GOT3 (cell line): ENCODE measurements at places on chromosomes 3 and 15.

- no peak for DNase-seq
Observed at GRCh38 chr3:17033516-17034168, 148.9 kb downstream of the PLCL2 start.

- DNase-seq, result no peak
Observed at GRCh38 chr3:13700362-13700761, 151.4 kb downstream of the FBLN2 start.

DNA sequence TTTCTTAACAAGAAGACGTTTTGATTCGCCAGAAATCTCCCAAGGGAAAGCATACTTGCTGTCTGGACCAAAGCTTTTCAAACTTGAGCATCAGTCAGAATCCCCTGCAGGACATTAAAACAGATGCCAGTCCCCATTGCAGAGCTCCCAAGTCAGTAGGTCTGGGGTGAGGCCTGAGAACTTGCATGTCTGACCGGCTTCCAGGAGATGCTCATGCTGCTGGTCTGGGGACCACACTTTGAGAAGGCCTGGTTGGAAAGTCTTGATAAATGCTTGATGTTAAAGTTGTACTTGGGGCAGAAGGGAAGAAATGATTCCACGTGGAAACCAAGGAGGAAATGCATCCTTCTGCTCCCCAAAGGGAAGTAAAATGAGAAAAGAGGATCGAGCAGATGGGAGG lies 24.3 kb upstream of the CAV3 start:
- DNase-seq, result no peak

- no peak for DNase-seq
Observed at GRCh38 chr3:26058901-26059321, 269.0 kb downstream of the OXSM start.

GRCh38 chr3:71753701-71754609 lies at the start of gene GPR27:
Gene GPR27 (plus strand): TSS chr3:71753855. CDS start chr3:71754050, 195 bp downstream.
- no peak for DNase-seq

- DNase-seq, result no peak
Observed at GRCh38 chr15:37891766-37892368, 42.6 kb upstream of the TMCO5A start.

GRCh38 chr3:13626396-13626795 lies 77.5 kb downstream of the FBLN2 start:
- no peak for DNase-seq

DNA sequence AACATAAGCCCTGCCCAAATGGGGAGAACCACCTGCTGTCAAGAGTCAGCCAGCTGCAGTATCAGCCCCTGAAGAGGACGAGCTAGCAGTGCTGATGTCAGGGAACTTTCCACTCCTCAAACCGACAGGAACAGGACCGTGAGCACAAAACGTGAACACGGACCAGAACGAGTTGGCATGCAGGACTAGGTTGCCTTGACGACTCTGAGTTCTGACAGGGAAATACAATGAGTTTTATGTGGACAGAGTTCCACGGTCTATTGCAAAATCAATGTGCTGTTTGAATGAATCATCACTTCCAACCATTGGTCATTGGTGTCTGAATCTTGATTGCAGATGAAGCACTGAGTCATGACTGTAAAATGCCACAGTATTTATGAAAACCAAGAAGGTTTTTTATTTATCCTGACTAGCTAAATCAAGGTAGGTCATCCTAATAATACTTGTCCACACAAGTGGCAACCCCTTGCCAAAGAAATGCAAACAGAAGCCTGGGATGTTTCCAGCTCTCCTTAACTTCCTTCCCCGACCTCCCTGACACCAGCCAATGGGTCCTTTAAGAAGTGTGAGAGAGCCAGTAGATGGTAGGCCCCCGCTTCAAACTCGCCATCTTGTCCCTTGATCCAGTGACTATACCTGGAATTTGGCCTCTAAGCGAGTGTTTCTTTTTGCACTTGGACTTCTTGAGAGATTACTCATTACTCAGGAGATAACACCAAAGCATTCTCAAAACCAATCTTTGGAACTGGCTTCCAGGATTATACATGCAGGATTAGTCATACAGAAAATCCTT lies 119.6 kb downstream of the ASB7 start:
- DNase-seq, result peak; percentile 58

DNA sequence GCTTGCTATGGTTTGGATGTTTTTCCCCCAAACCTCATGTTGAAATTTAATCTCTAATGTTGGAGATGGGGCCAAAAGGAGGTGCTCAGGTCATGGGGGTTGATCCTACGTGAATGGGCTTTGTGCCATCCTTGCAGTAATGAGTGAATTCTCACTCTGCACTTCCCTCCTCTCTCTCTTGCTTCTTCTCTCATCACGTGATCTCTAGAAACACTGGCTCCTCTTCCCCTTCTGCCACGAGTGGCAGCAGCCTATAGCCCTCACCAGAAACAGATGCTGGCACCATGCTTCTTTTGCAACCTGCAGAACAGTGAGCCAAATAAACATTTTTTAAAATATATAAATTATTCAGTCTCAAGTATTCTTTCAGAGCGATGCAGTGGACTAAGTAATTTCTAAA lies 13.3 kb upstream of the PLSCR1 start:
- no peak for DNase-seq

- DNase-seq, result no peak
Observed at GRCh38 chr3:25962255-25962654, 172.4 kb downstream of the OXSM start.

GRCh38 chr3:129663045-129663446 lies 56.6 kb upstream of the PLXND1 start:
- DNase-seq, result no peak

DNA sequence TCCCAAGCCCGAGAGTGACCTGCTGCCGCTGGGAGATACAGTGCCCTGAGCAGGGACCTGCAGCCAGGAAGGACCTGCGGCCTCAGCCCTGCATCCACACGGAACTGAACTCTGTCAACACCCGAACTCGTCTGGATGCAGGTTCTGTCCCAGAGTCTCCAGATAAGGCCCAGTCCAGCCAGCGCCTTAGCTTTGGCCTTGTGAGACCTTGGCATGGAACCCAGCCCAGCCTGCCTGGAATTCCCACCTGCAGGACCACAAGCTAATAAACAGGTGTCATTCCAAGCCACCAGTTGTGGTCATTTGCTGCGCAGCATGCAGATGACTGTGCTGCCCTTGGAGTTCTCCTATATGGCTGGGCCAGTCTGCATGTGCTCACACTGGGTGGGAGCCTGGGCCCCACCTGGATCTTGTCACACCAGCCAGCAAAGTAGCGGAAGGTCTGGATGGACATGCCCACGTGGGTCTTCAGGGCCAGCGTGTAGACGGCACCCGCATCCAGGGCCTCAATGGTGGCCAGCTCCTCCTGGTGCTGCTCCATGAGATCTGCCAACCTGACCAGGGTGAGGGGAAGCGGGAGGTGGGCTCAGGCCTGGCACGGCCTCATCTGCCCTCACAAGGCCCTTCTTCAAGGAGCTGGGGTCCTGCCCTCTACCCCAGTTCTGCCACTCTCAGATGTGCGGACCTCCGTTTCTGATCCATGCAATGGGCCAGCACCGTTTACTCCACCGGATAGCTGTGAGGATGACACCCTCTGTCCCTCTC lies 47.2 kb upstream of the SLC41A3 start:
- DNase-seq, result no peak

DNA sequence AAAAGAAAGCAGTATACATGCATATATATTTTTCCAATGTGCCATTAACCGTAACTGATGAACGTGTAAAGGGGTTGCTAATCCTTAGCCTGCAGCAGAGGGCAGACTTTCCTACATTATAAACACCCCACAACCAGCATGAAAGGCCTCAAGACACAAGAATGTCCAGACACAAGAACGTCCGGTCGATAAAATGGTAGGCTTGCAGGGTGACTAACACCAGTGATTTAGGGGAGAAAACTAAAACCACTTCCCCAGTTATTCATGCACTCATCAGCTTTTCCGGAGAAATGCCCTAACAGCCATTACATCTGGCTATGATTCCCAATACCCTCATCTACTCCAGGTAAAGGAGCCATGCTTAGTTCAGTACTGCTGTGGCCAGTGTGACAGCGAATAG lies 57.4 kb downstream of the LRTM1 start:
- DNase-seq, result no peak

GRCh38 chr15:63318344-63318743 lies 40.9 kb downstream of the APH1B start:
- no peak for DNase-seq

DNA sequence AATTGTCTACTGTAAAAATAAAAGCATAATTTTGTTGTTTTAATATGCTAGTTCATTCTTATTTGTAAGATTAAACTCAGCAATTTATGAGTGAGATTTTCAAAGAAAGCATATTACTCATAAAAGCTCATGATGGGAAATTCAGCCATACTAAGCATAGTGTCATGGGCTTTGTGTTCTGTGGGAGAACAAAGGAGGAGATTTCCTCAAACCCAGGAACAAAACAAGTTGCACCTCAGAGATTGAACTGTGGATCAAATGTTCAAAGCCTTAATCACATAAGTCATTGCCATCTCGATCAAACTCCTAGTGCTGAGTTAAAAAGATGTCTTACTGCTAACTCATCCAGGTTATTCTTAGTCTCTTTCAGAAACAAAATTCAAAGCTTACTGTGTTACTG lies 85.6 kb upstream of the PDZRN3 start:
- DNase-seq, result no peak

GRCh38 chr3:123320221-123320620 lies 118.5 kb downstream of the SEC22A start:
- DNase-seq, result no peak

GRCh38 chr3:136166507-136166906 lies 29.6 kb downstream of the MSL2 start:
- DNase-seq, result no peak

DNA sequence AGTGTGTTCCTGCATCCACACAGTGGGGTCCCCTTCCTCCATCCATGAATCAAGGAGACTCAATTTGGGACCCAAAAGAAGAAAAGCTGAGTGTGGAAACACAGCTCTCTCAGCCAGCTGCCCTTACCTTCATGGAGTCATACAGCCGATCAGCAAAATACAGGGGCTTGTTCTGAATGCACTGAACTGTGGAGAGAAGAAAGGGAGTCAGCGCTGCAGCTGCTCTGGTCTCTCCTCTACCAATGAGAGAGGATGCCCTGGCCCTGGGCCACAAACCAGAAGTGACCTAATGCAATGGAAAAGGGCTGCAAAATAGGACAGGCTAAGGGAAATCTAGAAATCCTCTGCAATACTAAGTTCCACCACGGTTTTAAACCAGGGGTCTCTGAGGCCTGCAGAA lies 46.7 kb downstream of the ANXA2 start:
- DNase-seq, result no peak

DNA sequence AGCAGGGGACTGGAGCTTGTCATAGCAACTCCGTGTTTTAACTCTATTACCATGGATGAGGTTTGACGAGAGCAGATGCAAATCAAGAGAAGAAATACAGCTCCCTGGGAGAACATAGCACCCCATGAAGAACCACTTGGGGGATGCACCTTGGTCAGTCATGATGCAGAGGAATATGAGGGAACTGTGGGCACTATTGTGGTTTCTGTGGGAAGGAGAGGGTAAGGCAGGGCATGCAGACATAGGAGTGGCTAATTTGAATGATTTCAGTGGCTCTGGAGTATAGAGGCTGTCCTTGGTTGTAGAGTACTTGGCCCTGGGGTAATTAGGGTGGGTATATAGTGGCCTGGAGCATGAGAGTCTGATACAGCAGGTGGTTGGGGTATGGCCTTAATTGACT lies 131.9 kb downstream of the EDEM1 start:
- DNase-seq, result no peak

GRCh38 chr3:48140336-48140757 lies 47.9 kb downstream of the CDC25A start:
- DNase-seq, result no peak

GRCh38 chr3:153268564-153269279 lies 106.7 kb downstream of the RAP2B start:
- no peak for DNase-seq

DNA sequence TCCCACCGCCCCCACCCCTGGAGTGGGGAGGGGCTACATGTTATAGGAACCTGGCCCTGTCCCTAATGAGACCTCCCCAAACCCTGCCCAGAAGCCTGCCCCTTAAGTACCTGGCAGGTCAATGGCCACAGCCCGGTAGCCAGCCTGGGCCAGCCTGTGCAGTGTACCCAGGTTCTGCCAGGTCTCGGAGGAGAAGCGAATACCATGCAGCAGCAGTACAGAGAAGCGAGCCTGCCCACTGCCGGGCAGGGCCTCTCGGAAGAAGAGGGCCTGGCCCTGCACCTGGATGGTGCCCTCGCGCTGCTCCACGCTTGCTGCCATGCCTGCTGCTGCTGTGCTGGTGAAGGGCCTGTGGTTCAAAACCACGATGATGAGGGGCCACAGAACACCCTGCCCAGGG lies 2.5 kb downstream of the ABHD14B start:
- DNase-seq, result no peak

DNA sequence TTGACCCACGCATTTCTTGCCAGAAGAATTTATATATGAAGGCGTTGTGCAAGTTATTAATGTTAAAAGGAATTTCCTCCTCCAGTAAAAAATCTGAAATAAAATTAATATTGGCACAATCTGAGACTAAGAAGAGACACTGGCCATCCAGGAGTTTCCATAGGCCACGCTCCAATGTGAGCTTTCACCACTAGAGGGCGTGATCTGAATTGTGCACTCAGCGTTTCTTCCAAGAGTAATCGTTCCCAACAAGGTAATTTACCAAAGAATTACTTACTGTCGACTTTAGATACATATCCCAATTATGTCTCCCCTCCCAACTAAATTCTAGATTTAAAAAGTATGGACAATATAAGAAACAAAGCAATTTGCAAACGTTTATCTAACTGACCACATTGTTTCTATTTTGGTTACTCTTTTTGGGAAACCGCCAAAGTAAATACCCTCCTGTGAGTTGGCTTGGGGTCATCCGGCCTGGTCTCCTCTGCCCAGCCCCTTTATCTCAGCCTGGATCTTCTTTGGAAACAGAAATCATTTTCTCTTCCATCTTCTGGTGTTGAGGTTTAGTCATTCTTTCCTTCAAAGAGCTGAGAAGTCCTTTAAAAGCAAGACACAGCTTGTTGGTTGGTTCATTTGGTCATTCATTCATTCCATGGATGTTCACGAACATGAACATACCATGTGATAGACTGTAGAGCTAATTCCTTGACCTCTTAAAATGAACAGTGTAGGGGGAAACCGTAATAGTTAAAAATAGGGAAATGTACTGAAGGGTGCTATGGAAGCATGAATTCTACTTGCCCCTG lies 26.2 kb downstream of the POLR2M start:
- DNase-seq, result no peak

GRCh38 chr3:54954022-54954421 lies 26.2 kb upstream of the LRTM1 start:
- DNase-seq, result no peak

DNA sequence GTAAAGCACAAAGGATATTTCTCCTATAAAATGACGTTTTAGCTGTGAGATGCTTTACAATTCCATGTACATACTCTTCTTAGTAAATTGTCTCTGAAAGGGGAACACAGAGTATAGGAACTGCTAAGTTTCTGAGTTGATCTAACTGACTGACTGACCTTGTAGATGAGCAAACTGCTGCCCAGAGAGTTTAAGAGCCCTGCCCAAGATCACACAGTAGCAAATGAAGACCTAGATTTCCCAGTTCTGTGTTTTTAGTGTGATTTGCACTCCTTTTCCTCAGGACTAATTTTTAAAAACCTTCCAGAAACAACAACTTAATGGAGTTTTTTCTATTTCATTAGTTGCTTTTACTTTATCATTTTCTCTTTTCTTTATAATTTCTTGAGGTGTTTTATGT lies 247.7 kb downstream of the PDCD6IP start:
- DNase-seq, result no peak
